LoVo (cell line): ENCODE measurements at places on chromosomes 11 and 22.

DNA sequence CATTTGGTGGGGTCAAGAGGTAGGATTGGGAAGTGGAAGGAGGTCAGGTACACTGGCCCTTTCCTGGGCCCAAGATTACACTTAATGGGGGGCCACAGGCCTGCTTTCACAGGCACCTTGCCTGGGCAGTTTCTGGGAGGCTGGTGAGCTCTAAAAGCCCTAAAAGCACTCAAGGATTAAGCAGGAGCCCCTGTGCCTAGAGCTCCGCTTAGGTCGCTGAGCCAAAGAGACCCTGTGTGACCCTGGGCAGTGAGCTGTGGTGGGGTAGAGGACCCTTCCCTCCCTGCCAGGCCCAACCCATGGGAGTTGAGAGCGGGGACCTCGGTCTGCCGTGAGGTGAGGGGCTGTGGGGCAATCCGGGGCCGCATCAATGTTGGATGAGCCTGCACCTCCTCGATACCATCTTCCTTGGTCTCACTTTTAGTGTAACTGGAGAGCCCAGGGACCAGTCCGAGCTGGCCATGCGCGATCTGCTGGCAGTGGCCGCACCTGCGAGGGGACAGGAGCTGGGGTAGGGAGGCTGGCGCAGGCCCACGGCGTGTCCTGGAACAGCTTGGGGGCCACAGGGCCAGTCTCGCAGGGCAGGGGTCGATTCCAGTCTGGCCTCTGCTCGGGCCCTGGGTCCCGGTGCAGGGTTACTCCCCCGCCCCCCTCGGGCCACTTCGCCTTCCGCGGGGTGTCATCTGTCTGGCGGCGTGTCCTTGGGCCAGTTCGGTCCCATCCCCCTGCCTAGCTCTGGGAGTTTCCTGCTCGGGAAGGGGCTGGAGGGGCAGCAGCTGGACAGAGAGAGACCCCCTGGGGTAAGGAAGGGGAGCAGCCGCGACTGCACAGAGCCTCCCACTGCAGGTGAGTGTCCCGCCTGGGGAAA lies 44.3 kb downstream of the EIF3F start:
- DNase-seq, result no peak

DNA sequence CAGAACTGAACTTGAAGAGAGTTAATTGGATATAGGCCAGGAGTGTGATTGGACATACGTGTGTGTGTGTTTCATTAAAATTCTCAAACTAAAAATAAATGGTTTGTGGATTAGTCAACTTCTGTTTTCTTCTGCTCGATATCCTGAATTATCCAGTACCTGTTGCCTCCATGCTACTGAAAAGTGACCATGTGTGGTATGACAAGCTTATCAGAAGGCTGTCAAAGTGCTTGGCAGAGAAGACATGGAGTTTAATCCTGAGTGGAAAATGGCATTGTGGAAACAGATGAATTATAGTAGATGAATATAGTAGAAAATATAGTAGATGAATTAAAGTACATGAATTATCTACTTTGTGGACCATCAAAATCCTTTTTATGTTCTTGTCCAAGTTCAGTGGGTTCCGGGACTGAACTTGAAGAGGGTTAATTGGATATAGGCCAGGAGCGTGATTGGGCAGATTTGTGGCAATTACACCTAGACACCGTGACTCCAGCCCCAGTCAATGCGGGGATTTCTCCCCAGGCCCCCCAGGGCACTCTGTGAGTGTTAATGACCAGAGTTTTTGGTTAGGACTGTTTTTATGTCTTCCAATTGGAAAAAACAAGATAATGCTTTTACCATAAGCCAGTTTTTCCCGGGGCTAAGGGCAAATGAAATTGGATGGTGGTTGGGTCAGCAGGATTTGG lies 30.1 kb downstream of the GRAMD1B start:
- no peak for DNase-seq

- no peak for DNase-seq
Measured at GRCh38 chr11:117356126-117356890, 28.7 kb downstream of the CEP164 start.

DNA sequence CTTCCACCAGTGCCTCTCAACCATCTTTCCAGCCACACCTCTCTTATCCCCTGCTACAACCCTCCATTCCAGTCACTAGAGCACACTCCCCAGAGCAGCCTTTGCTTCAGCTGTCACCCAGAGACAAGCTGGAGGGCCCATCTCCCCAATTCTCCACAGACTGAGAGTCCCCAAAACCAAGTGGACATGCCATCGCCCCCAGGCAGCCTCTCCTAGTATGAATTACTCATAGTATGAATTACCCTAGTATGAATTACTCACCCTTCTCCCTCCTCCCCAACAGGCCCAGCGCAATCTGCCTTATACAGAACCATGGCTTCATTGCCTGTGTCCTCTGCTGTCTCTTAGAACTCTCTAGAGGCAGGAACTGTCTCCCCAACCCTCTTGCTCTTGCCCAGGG lies 24.8 kb downstream of the MYH9 start:
- DNase-seq, result no peak

DNA sequence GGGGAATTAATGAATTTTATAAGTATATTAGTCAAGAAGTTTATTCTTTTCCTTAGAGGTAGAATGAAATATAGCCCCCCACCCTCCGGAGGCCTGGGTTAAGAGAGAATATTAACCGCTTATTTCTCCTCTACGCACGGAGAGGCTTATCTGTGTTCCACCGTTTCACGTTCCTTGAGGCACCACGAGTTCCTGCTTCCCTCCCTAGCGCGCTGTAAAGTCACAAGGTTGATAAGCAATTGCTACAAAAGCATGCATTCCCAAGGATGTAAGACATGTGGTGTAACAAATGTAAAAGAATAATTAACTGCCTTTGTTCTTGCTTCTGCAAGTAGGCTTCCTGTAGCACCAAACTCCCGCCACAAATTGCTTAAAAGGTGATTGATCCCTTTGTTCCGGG lies 1.5 kb upstream of the ANKRD42 start:
- DNase-seq, result no peak

- no peak for DNase-seq
Measured at GRCh38 chr11:64094463-64095260, 58.9 kb downstream of the FLRT1 start.

GRCh38 chr11:35725885-35726284 lies 63.3 kb downstream of the TRIM44 start:
- DNase-seq, result peak; percentile 46
